ENCODE measurements at places on chromosomes 11 and 22.
A peak's percentile ranks its signal among the peaks of the same experiment; 100 is the strongest.

GRCh38 chr22:20226760-20227350 lies 41.3 kb downstream of the RTN4R start:
- no peak for DNase-seq

GRCh38 chr11:60528934-60529333 lies 13.7 kb downstream of the MS4A13 start:
- DNase-seq: no peak

DNA sequence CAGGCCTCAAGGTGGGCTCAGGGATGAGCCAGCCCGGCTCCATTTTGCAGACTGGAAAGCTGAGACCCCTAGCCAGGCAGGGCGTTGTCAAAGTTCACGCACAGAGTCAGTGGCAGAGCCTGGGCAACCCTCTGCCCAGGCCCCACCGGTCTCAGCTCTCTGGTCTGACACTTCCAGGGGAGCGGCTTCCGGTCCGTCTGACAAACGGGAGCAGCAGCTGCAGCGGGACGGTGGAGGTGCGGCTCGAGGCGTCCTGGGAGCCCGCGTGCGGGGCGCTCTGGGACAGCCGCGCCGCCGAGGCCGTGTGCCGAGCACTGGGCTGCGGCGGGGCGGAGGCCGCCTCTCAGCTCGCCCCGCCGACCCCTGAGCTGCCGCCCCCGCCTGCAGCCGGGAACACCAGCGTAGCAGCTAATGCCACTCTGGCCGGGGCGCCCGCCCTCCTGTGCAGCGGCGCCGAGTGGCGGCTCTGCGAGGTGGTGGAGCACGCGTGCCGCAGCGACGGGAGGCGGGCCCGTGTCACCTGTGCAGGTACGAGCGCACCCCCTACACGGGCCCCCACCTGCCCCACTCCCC lies 36.0 kb downstream of the CD6 start:
- no peak for DNase-seq

DNA sequence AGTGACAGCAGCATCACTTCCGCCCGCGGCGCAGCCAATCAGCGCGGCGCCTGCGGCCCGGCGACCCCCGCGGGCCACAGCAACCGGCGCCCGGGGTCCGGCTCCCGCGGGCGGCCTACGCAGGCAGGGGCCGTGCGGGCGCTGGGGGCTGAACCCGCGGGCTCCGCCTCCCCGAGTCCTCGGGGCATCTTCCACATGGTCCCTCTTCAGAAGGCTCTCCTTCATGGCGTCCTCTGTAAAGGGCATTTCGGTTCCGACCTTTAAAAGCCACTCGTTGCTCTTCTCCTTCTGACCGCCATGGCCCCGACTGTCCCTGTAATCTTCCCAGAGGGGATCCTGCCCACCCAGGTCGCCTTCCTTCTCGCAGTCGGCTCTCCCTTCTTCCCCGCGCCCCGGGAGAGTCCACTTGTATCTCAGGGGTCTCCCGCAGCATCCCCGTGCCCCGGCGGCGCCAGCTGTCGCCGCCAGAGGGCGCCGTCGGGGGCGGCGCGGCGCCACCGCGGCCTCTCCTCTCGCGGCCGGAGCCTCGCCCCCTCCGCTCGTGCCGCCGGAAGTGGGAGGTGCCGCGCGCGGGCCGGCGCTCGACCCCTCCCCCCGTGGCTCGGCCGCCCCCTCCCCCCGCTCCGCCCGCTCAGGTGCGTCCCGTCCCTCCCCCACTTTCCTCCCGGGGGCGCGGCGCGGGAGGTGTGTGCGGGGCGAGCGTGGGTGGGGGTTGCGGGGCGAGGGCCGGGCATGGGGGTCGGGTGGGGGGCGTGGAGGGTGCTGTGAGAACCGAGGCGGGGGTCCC lies at the start of gene RNF214:
Gene RNF214 (plus strand): TSS at position 580 of the 787 bp plus-strand sequence. CDS start 1,602 bp downstream, outside the sequence.
- DNase-seq: peak; percentile 64

GRCh38 chr11:76119779-76120178 lies 86.5 kb downstream of the WNT11 start:
- no peak for DNase-seq

- no peak for DNase-seq
These were observed 11.5 kb downstream of the CD44 start for GRCh38 chr11:35150454-35150853.

DNA sequence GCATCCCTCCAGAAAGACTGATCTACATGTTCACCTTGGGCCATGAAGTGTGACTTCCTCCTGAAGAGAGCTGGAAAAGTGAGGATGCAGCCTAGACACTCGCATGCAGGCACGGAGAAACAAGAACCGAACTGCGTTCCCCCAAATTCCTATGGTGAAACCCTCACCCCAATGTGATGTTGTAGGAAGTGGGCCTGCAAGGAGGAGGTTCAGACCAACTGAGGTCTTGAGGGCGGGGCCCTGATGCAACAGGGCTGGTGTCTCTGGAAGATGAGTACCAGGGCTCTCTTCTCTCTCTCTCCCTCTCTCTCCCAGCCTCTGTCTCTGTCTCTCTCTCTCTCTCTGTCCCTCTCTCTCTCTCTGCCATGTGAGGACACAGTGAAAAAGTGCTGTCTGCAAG lies 501.1 kb downstream of the BRD1 start:
- DNase-seq: no peak

DNA sequence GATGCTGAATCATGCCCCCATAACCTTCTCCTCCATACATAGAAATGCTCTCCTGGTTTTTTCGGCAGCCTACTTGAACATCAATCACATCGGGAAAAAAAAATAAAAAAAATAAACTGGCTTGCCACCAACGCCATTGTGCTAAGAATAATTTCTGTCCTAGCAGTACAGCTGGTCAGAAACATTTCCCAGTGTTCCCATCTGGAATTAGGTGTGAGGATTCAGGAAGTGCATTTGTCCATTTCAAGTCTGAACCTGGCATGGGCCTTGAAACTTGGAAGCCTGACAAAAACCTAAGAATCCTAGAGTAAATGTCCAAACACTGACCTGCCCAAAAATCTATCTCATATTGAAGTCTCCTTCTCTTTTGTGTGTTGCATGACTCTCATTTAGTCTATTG lies 16.6 kb upstream of the NAV2 start:
- DNase-seq: no peak

GRCh38 chr22:32076761-32077084 lies 33.7 kb downstream of the SLC5A1 start:
- no peak for DNase-seq

DNA sequence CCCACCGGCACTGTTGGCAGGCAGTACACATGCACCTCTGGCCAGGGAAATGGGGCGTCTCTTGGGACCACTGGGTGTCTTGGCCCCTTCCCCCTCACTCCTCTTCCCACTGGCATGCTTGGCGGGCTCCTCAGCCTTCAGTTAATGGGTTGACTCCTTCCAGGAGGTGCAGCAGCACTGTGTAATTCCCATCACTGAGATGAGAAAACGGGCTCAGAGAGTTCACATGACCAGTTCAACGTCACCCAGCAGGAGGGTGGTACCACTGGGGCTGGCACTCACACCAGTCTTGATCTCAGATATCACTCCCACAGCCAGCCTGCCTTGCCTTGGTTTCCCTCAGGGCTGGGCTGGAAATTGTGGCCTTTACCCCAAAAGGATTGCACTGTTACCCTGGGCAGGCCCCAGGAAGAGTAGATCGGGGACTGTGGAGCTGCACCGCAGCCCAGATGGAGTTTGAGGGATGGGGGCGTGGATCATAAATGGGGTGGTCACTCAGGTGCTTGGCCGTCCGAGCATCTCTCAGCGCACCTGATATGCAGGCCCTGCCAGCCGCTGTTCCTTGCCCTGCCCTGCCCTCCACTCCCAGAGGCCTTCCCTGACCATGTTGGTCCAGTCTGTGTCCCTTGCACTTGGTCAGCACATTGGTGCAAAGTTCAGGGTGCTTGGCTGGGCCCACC lies 16.9 kb downstream of the CAPN5 start:
- no peak for DNase-seq

Measured in stimulated activated CD8-positive, alpha-beta memory T cell treated with anti-CD3 and anti-CD28 coated beads, Interleukin-15, amount 100 ng/mL, for 24 hours (primary cell).